Stimulated activated CD4-positive, alpha-beta T cell treated with anti-CD3 and anti-CD28 coated beads, TNF-alpha, amount 100 ng/mL, for 4 hours (primary cell): ENCODE measurements at places on chromosomes 6 and 20.

DNA sequence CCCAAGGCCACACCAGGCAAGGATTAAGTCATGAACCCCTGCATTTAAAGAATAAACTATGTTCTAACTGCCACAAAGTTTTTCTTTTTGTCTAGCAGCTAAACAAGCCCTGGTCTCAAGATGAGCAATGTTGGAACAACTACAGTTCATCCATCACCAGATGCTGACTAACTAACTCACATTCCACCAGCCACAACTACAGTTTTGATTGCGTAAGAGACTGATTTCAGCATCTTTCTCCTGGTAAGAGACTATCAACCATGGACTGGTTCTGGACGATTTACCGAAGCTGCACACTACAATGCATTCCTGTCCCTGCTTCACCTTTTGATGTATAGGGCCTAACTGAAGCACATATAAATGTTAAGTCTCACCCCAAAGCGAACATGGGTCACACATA, 43.0 kb downstream of the F13A1 start:
- no peak for DNase-seq

DNA sequence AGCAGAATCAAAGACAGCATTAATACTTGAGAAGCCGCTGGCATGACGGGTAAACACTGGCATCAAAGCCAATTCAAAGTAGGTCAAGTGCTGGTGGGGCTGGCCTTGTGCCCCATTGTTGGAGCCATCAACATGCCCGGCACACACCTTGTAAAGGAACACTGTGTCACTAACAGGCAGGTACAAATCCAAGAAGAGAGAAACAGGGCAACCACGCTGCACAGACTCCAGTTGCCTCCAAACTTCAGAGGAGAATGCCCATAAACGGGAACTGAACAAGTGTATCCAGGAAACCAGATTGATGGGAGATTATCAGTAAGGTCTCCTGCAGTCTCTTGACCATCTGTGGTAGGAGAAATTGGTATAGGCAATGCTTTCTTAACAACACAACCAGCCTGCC, 127.0 kb upstream of the STXBP5 start:
- DNase-seq, result no peak

GRCh38 chr6:166903500-166903899, 52.9 kb downstream of the RNASET2 start:
- DNase-seq, result no peak

DNA sequence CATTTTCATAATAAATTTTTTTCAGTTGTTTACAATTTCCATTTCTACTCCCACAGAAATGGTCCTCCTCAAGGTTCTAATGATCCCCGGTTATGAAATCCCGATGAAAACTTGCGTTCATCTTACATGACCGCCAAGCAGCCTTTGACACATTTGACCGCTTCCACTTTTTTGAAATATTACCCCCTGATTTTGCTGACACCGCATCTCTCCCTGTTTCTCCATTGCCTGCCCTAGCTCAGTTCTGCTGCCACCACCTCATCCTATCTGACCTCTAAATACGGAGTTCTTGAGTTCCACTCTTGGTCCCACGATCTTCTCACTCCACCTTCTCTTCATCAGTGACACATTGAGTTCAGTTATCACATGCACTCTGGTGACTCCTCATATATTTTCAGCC, 74.1 kb downstream of the SLC35B3 start:
- DNase-seq, result no peak

DNA sequence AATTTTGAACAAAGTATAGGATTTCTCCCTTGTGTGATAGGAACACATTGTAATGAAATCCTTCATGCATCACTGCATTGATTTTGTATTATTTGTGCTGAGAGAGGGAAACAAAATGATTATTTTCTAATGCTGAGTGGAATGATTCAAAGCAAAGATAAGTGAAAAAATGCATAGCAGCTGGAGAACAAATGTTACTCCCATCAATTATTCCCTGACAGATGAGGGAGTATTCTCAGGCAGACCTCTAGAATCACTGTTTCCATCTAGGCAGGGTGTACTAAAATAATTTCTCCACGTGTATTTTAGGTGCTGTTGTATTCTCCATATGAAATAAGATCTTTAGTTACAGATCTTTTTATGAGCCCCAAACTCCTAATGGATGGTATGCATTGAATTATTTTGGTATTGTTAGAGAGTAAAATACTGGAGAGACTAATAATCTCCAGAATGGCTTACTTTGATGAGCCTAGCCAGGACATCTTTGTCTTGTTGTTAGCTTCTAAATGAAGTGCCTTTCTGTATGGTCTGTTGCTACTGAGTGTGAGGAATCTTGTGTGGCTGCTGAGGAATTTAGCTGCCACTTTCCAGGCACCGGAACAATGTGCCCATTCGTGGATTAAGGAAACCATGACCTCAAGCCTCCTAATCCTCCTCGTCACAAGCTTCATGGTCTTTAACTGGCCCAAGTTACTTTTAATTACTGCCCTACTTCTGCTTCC, 39.6 kb downstream of the RNF217 start:
- DNase-seq, result no peak

- DNase-seq, result peak; percentile 85
These were observed 984 bp upstream of the ABT1 start for GRCh38 chr6:26595669-26596269.
